ENCODE measurements at places on chromosomes 2 and 18. TPM values are rescaled to one million over a fixed set of nuclear protein-coding genes. Genes with fewer than 3 reads are reported as not detected.

GRCh38 chr2:43399098-43399497 is 172.7 kb upstream of the ZFP36L2 start:
- DNase-seq: no peak

Gene ANKRD30BL
- total RNA-seq: not detected

- DNase-seq: no peak
Measured at GRCh38 chr2:165064743-165065142, 109.4 kb upstream of the SLC38A11 start.

Gene FAM110C
- 3.6 TPM for total RNA-seq

DNA sequence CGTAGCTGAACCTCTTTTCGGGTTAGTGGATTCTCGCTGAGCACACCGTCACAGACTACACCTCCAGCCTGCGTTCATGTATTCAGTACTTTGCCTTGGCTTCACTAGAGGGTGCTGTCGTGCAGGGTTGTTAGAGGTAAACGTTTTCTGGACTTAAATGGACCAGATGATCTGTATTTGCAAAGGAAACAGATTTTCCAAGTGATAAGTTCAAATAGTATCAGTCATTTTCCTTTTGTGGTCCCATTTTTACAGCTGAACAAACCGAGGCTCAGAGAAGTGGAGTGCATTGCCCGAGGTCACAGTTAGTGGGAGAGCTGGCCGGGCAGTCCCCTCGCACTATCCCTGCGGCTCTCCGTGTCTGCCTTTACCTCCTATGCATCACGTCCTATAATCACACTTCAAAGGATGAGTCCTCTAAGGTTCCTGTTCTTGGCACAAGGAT is 125.9 kb downstream of the MAP4K4 start:
- DNase-seq: no peak

- no peak for DNase-seq
Measured at GRCh38 chr2:133317178-133317577, 251.1 kb downstream of the NCKAP5 start.

GRCh38 chr18:59555995-59556659 is 141.1 kb downstream of the CCBE1 start:
- DNase-seq: no peak

DNA sequence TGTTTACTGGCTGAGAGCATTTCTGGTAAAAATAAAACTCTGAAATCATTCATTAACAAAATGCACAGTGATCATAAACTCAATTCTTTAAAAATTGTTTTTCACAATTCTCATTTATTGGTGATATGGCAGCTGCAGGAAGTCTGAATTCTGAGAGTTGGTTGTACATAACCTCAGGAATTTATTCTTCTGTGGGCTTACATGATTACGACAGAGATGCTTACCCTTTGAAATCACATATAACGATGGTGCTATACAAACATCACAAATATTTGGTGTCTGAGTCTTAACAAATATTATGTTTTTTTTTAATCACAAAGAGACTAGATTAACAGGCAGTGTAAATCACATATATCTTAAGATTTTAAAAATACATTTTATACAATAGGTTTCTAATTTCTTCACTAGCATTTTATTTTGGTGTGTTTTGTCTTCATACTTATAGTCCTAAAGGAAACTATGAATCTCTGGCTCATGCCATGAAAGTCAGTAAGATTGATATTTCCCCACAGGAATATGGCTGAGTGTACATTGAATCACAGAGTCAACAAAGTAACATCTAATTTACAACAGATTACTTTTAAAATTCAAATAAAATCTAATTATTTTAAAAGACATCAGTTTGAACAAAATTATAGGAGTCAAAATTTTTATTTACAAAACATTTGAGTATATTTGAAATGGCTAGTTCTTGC is 318.8 kb upstream of the THUMPD2 start:
- DNase-seq: no peak

Gene M1AP
- 1.8 TPM for total RNA-seq

- no peak for DNase-seq
Measured at GRCh38 chr18:35713545-35713944, 132.0 kb downstream of the GALNT1 start.

Measured in lower lobe of right lung (tissue), 2 donors.